ENCODE measurements at places on chromosomes 13 and 19.

DNA sequence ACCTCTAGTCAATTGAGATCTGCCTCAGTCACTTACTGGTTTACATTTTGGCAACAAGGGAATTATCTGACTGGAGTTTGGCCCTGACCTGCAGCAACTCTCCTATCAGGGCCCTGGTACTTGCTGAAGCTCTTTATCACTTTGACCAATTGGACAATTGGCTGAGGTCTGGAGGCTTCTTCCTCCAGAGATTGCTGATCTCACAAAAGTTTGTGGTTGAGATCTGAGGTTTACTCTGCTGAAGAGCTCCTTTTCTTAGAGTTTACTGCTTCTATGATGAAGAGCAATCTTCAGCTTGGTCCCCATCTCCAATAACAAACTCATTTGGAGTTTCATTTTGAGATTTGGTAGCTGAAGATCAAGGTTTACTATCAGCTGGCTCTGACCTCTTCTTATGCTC is 276.9 kb upstream of the SGCG start:
- no peak overlapping the region for H3K4me3 ChIP-seq
- no peaks in the 10 kb centered on the region for H3K36me3 ChIP-seq
- no peak overlapping the region for H3K27ac ChIP-seq
- no peak for DNase-seq
- no peaks in the 10 kb centered on the region for H3K4me1 ChIP-seq

DNA sequence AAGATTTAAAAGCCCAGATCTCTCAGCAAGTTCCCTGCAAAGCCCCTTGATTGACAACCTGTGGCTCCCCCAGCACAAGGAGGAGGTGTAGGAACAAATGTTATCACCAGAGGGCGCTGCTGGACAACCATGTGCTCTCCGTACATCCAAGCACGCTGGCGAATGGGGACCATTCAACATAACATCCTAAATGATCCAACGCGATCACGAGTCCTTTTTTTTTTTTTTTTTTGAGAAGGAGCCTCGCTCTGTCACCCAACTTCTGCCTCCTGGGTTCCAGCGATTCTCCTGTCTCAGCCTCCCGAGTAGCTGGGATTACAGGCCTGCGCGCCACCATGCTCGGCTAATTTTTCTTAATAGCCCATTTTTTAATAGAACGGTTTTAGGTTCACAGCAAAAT is 52.0 kb downstream of the NWD1 start:
- H3K36me3 ChIP-seq = no peaks in the 10 kb centered on the region
- no peak overlapping the region for H3K4me3 ChIP-seq
- no peaks in the 10 kb centered on the region for H3K27me3 ChIP-seq
- H3K27ac ChIP-seq = no peak overlapping the region
- DNase-seq = no peak

GRCh38 chr13:111962431-111962891 is 104.5 kb upstream of the SOX1 start:
- no peak for DNase-seq
- no peak overlapping the region for H3K27ac ChIP-seq
- no peaks in the 10 kb centered on the region for H3K27me3 ChIP-seq

- peak overlapping the region; percentile 7 for H3K4me3 ChIP-seq
- peaks cover 16% of the 10 kb centered on the region for H3K4me1 ChIP-seq
- H3K36me3 ChIP-seq = no peaks in the 10 kb centered on the region
- H3K27me3 ChIP-seq = peaks cover 28% of the 10 kb centered on the region
- H3K27ac ChIP-seq = no peak overlapping the region
Observed at GRCh38 chr19:47545061-47545948, 27.6 kb downstream of the ZNF541 start.

DNA sequence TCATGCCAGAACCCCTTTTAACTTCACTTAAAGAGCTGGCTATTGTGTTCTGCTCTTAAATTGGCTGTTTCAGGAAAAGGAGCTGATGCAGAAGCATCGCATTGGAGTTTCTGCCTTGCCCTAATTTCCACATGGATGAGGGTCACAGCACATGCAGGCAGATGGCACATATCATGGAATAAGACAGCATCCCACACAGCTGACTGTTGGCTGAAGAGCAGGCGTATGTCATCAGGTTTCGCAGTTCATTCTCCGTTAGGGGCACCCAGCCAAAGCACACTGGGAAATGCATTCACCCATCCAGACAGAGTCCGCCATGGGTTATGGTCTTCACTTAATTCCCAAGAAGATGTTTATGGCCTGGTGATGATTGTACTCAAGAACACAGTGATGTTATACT is 572.5 kb downstream of the LIG4 start:
- DNase-seq = no peak
- no peaks in the 10 kb centered on the region for H3K4me1 ChIP-seq
- no peaks in the 10 kb centered on the region for H3K36me3 ChIP-seq
- H3K27me3 ChIP-seq = no peaks in the 10 kb centered on the region
- H3K4me3 ChIP-seq = no peak overlapping the region

- no peak overlapping the region for H3K4me3 ChIP-seq
- H3K27me3 ChIP-seq = no peaks in the 10 kb centered on the region
- H3K4me1 ChIP-seq = no peaks in the 10 kb centered on the region
- no peak overlapping the region for H3K27ac ChIP-seq
Observed at GRCh38 chr13:96860882-96861281, 133.4 kb downstream of the OXGR1 start.

DNA sequence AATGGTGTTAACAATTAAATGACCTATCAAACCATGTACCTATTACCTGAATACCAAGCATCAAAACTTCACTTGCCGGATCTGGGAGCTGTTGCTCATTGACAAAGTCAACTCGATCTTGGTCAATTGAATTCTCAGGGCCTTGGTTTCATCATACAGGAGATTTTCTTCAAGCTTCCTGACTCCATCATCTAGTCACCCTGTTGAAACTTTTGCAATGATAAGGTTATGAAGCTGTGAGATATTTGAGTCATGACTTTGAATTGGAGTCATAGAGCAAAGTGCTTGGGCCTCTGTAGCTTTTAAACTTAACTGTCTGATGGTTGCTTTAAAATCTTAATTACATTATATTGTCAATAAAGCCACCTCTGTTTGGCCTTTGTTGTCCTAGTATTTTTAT is 260.9 kb downstream of the COG6 start:
- H3K4me1 ChIP-seq = peaks cover 5% of the 10 kb centered on the region
- no peak overlapping the region for H3K4me3 ChIP-seq
- no peaks in the 10 kb centered on the region for H3K27me3 ChIP-seq
- DNase-seq = no peak
- H3K27ac ChIP-seq = no peak overlapping the region
- H3K36me3 ChIP-seq = no peaks in the 10 kb centered on the region

DNA sequence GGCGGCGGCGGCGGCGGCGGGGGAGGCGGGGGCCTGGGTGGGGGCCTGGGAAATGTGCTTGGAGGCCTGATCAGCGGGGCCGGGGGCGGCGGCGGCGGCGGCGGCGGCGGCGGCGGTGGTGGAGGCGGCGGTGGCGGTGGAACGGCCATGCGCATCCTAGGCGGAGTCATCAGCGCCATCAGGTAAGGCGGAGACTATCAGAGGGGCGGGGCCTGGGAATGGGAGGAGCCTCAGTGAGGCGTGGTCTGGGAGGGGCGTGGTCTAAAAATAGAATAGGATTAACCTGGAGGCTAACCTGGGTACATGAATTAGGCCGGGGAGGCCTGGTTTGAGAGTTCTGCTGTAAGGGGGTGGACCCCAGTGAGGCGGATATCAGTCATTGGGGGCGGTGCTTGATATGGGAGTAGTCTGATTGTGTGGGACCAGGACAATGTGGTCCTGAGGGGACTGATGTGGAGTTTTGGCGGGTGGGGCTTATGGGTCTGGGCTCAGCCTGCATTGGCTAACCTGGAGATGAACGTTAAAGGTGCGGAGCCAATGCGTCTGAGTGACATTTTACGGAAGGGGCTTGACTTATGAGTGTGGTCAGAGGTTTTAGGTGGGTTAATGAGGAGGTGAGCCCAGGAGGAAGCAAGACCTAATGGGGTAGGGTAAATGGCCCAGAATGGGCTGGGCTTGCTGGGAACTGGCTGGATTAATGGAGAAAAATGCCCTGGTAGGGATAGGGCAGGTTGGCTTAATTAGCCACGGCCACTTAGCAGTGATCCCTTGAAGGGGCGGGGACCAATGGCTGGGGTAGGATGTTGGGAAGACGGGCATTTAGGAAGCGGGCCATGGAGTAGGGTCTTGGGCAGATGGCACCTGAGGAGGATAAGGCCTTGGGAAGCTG is 1.4 kb downstream of the CAPNS1 start:
- H3K4me3 ChIP-seq = peak overlapping the region; percentile 68
- peak overlapping the region; percentile 99 for H3K27ac ChIP-seq
- DNase-seq = peak; percentile 59
- H3K27me3 ChIP-seq = no peaks in the 10 kb centered on the region
- H3K4me1 ChIP-seq = peaks cover 48% of the 10 kb centered on the region

DNA sequence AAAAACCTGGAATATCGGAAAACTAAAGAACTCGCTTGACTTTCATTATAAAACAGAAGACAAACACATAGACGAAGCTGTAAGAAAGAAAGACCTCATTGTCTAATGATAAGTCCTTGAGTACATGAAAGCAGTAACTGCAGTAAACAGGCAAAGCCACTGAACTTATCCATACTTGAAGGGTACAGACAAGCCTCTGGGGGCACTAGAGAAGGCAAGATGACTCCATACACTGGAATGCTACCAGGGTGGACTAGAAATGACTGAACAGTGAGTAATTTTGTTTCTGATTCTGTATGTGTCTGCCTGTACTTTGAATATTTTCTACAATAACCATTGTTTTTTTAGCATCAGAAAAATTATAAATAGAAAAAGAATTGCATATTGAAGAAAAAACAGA is 507.9 kb downstream of the UQCRFS1 start:
- H3K27ac ChIP-seq = no peak overlapping the region
- no peaks in the 10 kb centered on the region for H3K27me3 ChIP-seq
- H3K4me1 ChIP-seq = no peaks in the 10 kb centered on the region
- DNase-seq = no peak
- no peaks in the 10 kb centered on the region for H3K36me3 ChIP-seq
- no peak overlapping the region for H3K4me3 ChIP-seq

DNA sequence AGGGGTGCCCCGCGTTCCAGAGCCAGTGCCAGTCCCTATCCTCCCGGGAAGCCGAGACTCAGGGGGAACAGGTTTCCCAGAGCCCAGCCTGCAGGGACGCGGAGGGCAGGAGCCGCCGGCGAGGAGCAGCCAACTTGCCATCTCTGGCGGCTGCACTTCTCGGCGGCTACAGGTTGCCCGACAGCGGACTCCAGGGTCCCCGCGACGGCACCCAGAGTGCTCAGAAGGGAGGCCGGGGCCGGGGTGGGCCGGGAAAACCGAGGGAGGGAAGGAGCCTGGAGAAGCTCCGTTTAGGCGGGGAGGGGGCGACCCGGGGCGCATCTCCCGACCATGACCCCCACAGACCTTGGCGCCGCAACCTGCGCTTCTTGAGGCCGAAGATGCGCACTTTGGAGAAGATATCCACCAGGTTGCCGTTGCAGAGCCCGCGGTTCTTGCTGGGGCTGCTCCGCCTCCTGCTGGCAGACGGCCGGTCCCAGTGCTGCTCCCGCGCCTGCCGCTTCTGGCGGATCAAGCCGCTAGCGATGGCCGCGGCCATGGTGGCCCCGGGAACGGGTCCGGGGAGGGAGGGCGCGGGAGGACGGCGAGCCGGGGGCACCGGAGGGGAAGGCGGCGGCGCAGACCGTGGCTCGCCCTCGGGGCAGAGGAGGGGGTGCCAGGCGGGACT is 463.8 kb downstream of the ITGBL1 start:
- no peaks in the 10 kb centered on the region for H3K27me3 ChIP-seq
- peak overlapping the region; percentile 13 for H3K4me3 ChIP-seq
- H3K4me1 ChIP-seq = peaks cover 4% of the 10 kb centered on the region
- H3K36me3 ChIP-seq = no peaks in the 10 kb centered on the region

- peaks cover 9% of the 10 kb centered on the region for H3K4me1 ChIP-seq
- H3K27me3 ChIP-seq = no peaks in the 10 kb centered on the region
- peak overlapping the region; percentile 18 for H3K27ac ChIP-seq
- peak overlapping the region; percentile 21 for H3K4me3 ChIP-seq
- DNase-seq = no peak
Observed at GRCh38 chr13:21079761-21080592, 18.6 kb upstream of the LATS2 start.

DNA sequence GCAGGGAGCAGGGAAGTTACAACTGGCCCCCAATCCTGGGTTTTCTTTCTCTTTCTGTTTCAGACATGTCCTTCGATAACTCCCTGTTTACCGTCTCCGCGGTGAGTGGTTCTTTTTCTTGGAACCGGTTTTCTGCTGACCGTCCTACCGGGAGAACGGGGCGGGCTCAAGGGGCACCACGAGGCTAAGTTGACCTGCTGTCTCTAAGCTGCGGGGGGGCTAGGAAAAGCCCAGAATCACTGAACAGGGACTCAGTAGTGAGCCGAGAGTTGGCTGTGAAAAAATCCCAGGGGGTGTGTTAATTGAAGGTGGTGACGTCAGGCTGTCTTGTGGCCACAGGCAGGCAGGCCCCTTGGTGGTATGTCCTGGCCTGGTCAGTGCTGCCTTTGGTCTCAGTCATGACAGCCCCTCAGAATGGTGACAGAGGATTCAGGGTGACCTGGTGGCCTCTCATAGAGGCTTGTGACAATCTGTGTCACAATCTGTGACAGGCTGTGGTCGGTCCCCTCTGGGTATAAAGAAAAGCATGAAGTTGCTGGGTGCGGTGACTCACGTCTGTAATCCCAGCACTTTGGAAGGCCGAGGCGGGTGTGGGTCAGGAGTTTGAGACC is 8.1 kb upstream of the CARM1 start:
- no peak for DNase-seq
- H3K4me1 ChIP-seq = no peaks in the 10 kb centered on the region
- H3K27me3 ChIP-seq = no peaks in the 10 kb centered on the region
- no peaks in the 10 kb centered on the region for H3K36me3 ChIP-seq
- peak overlapping the region; percentile 73 for H3K27ac ChIP-seq

- no peaks in the 10 kb centered on the region for H3K36me3 ChIP-seq
- H3K4me3 ChIP-seq = no peak overlapping the region
- no peaks in the 10 kb centered on the region for H3K4me1 ChIP-seq
- H3K27me3 ChIP-seq = no peaks in the 10 kb centered on the region
- H3K27ac ChIP-seq = no peak overlapping the region
Observed at GRCh38 chr19:38350883-38351282, 15.3 kb downstream of the CATSPERG start.

GRCh38 chr13:30847650-30848307 is 58.3 kb upstream of the MEDAG start:
- no peaks in the 10 kb centered on the region for H3K36me3 ChIP-seq
- no peak for DNase-seq
- H3K4me3 ChIP-seq = no peak overlapping the region
- no peaks in the 10 kb centered on the region for H3K4me1 ChIP-seq
- H3K27me3 ChIP-seq = no peaks in the 10 kb centered on the region
